Endothelial cell of umbilical vein (primary cell): ENCODE measurements at places on chromosomes 5 and 9. TPM values are rescaled to one million over a fixed set of nuclear protein-coding genes. Genes with fewer than 3 reads are reported as not detected.

DNA sequence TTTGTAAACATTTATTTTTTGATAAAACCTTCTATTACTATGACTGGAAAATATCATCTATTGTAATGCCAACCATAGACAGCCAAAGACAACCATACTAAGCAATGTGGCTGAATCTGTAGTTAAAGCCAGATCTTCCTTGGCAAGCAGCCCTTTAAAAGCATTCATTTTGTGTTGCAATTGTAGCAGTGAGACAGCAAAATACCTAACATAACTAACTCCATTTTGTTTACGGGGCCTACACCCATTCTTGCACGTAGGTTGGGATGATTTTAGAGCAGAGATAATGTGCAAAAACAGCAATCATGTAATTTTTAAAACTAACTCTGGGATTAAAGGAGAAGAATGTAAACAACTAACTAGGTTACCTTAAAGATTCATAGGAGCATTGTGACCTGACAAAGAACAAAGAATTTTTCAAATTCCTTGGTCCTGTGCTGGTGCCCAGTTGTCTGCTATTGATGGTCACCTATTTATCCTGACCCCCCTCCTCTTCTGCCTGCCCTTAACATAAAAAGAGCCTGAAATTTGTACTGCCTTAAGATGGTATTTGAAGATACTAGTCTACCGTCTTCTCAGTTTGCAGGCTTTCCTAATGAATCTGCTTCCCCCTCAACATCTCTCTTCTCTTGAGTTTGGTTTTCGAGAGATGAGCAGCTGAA, 10.6 kb downstream of the IFNA1 start:
- peaks cover 8% of the 10 kb centered on the region for H3K4me1 ChIP-seq
- no peak for DNase-seq
- H3K4me3 ChIP-seq, result no peak overlapping the region

GRCh38 chr5:79464695-79465332, 49.1 kb downstream of the HOMER1 start:
- no peaks in the 10 kb centered on the region for H3K27me3 ChIP-seq
- peak; percentile 38 for DNase-seq
- no peaks in the 10 kb centered on the region for H3K36me3 ChIP-seq

DNA sequence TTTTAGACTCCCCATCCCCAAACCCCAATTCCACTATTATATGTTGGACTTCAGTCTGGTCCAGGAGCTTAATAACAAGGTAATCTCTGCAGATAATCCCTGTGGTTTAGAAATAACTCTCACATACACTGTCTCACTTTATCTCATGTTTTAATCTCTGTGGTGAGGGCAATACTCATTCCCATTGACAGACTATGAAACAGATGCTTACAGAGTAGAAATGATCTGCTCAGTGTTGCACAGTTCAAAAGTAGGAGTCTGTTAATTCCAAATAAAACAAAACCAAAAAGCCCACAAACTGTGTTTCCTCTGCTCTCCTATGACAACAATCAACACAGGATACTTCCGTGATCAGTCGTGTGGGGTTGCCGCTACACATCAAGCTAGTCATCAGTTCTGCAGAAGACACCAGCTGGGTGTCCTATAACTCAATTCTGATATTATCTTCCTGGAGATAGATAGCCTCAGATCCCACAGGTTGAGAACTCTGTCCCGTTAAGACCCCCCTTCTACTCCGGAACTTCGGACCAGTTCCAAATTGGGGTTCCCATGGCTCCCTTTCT, 26.3 kb upstream of the FANCC start:
- DNase-seq, result no peak
- H3K36me3 ChIP-seq, result no peaks in the 10 kb centered on the region
- peaks cover 2% of the 10 kb centered on the region for H3K27me3 ChIP-seq
- H3K27ac ChIP-seq, result no peak overlapping the region
- H3K4me1 ChIP-seq, result no peaks in the 10 kb centered on the region

- H3K27me3 ChIP-seq, result no peaks in the 10 kb centered on the region
- H3K4me1 ChIP-seq, result no peaks in the 10 kb centered on the region
- H3K4me3 ChIP-seq, result no peak overlapping the region
- no peaks in the 10 kb centered on the region for H3K36me3 ChIP-seq
- DNase-seq, result no peak
- H3K27ac ChIP-seq, result no peak overlapping the region
Observed at GRCh38 chr9:16236882-16237281, 633.6 kb downstream of the BNC2 start.

GRCh38 chr5:38297830-38298608, 39.7 kb downstream of the EGFLAM start:
- no peak overlapping the region for H3K27ac ChIP-seq
- no peak overlapping the region for H3K4me3 ChIP-seq
- DNase-seq, result no peak
- H3K27me3 ChIP-seq, result peaks cover 5% of the 10 kb centered on the region
- no peaks in the 10 kb centered on the region for H3K4me1 ChIP-seq

DNA sequence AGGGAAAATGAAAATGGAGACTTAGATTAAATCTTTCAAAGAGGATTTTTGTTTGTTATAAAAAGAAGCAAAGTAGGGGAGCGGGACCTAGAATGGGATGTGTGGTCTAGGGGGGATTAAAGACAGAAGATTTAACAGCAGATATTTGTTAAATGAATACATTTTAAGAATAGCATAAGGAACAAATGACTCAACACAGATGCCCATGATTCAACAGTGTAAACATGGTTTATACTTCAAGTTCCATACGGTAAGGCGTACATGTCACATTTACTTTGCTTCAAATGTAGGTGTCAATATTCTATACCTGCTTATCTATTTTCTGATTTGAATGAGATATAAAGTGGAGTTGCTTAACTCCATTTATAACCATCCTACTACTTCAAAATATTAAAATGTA, 1.5 kb downstream of the TICAM2 start:
- H3K27ac ChIP-seq, result no peak overlapping the region
- H3K4me1 ChIP-seq, result peaks cover 16% of the 10 kb centered on the region
- DNase-seq, result no peak
- no peaks in the 10 kb centered on the region for H3K36me3 ChIP-seq
- no peak overlapping the region for H3K4me3 ChIP-seq

GRCh38 chr5:35651002-35651756, 33.5 kb downstream of the SPEF2 start:
- peak; percentile 57 for DNase-seq
- no peaks in the 10 kb centered on the region for H3K36me3 ChIP-seq
- no peak overlapping the region for H3K4me3 ChIP-seq

GRCh38 chr5:96066386-96066719, 104.7 kb upstream of the ELL2 start:
- DNase-seq, result no peak
- H3K4me1 ChIP-seq, result peaks cover 38% of the 10 kb centered on the region

DNA sequence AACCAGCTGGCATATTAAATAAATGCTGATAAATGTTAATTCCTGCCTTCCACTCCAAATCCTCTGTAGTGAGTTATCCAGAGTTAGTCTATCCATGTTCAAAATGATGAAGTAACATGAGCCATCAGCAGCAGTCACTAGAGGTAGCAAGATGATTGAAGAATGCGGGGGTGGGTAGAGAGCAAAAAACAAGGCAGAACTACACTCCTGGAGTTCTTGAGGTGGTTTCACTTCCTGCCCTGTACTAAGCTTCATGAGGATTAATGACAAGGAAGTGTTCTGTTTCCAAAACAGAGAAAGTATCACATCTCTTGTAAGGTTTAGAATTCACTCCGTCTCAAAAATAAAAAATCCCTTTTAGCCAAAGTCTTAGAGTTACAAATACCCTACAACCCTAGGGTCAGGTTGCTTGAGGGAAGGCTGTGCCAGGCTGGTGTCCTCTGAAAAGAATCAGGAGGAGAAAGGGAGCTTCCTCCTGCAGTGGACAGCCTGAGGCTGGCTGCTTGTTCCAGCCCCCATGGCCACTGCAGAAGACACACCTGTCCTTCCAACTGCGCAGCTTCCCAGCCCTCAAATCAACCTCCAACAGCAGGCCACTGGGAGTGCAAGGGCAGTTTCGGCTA, 180.2 kb downstream of the DENND1A start:
- H3K4me1 ChIP-seq, result no peaks in the 10 kb centered on the region
- H3K27ac ChIP-seq, result no peak overlapping the region
- DNase-seq, result no peak
- H3K4me3 ChIP-seq, result no peak overlapping the region

TRPM3 gene
- 0.02 and 0.33 TPM in 2 replicates for total RNA-seq

RUSC2 gene
- total RNA-seq, result 46.2 and 52.1 TPM in 2 replicates

EPB41L4B gene
- 0.15 and 0.23 TPM in 2 replicates for total RNA-seq

ATP6V1G1 gene
- 78.9 and 82.0 TPM in 2 replicates for total RNA-seq

WWC1 gene
- total RNA-seq, result 0.44 and 0.91 TPM in 2 replicates

DRD1 gene
- total RNA-seq, result not detected in 2 replicates
